Activated CD4-positive, alpha-beta T cell treated with anti-CD3 and anti-CD28 coated beads, Interleukin-2, amount 50 U/mL, for 1 hour (primary cell): ENCODE measurements at places on chromosomes 6 and 20.
A peak's percentile ranks its signal among the peaks of the same experiment; 100 is the strongest.

DNA sequence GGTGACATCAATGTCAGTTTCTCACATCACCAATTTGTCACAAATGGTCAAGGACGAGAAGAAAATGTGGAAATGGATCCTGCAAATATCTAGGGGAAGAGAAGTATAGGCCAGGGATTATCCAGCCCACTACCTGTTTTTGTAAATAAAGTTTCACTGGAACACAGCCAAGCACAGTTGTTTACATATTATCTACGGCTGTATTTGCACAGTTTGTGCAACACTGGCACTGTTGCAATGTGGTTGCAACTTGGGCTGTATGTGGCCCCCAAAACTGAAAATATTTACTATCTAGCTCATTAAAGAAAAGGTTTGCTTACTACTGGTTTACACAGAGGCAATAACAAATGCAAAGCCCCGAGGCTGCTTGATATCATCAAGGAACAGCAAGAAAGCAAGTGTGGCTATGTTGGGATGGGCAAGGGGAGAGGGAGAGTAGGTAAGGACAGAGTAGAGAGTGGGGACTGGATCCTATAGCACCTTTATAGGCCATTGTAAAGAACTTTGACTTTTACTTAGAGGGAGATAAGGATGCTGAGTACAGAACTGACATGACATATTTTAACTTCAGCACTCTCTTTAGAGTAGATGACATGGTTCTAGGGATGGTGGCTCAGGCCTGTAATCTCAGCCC is 11.8 kb upstream of the STXBP5 start:
- DNase-seq: no peak

DNA sequence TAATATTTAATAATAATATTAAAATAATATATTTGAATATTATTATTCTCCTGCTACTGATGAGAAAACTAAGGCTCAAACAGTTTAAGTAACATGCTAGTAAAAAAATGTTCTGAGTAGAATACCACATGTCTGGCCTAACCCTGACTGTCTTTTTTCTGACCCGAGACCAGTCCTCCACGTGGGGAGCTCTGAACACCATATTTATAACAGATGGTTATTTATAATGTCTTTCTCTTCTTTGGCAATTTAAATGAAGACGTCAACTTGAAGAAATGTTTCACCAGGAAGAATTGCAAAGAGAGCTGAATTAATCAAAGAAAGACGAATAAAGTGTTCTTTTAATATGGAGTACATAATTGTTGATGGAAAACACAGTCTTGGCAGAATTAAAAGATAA is 82.0 kb downstream of the SLC22A3 start:
- DNase-seq: no peak

- DNase-seq: no peak
Measured at GRCh38 chr6:10532392-10532791, 11.2 kb downstream of the GCNT2 start.

DNA sequence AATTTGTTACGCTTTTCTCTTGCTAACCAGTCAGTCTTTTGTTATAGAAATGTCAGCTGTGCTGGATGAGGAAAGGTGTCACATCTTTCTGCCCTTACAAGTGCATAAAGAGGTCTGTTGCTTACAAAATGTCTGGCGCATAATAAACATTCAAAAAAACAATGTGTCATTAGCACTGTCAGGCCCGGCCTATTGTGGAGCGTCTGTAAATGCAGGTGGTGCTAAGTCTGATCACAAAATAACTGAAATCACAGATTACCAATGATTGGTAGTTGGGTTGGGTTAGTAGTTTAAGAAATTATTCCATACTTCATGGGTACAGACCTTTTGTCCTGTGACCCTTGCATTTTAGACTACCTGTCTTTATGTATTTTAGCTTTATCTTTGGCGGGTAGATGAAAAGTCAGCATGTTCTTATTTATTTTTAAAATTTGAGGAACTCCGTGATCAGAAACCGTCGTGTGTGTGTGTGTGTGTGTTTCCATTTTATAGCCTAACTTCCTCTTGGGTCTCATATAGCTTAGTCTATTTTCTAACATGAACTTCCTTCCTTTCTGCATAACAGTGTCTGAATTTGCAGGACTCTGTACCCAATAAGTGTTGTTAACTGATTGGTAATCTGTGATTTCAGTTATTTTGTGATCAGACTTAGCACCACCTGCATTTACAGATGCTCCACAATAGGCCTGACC is 88.1 kb upstream of the IFNGR1 start:
- no peak for DNase-seq

GRCh38 chr20:2108987-2109386 is 7.4 kb downstream of the STK35 start:
- DNase-seq: no peak

GRCh38 chr6:18392346-18392877 is 5.3 kb downstream of the RNF144B start:
- no peak for DNase-seq

GRCh38 chr20:34983995-34984735 is 28.5 kb downstream of the MYH7B start:
- no peak for DNase-seq

- no peak for DNase-seq
Measured at GRCh38 chr20:60352596-60352995, 394.4 kb downstream of the CDH26 start.

DNA sequence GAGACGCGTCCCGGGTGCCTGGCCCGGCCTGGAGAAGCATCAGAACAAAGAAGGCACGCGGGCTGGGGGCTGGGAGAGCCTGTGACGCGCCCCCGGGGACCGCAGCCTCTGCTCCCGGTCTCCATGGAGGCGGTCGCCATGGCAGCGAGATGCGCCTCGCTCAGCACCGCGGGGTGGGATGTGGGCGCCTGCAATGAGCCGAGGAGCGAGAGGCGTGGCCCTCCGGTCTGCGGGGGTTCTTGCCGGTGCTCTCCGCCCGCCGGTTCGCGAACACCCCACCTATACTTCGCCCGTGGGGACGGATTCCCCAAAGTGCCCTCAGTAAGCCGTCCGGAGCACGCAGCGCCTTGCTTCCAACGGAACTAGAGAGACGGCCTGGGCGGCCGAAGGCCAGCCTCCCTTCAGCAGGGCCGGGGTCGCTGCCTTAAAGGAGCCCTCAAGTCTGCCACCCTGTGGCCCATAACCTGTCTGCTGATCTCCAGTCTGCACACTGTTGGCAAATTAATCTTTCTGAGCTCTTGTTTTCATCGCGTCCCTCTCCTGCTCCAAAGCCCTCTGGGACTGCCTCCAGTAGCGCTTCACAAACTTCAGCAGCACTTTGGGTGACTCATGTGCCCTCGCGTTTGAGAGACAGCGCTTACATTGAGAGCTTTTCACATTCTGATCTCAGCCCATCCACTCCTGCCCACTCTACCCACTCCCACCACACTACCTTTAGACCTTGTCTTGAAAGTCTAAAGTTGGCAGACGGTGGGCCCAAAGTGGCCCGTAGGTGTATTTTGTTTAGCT is 983 bp upstream of the ADISSP start:
- peak; percentile 80 for DNase-seq

DNA sequence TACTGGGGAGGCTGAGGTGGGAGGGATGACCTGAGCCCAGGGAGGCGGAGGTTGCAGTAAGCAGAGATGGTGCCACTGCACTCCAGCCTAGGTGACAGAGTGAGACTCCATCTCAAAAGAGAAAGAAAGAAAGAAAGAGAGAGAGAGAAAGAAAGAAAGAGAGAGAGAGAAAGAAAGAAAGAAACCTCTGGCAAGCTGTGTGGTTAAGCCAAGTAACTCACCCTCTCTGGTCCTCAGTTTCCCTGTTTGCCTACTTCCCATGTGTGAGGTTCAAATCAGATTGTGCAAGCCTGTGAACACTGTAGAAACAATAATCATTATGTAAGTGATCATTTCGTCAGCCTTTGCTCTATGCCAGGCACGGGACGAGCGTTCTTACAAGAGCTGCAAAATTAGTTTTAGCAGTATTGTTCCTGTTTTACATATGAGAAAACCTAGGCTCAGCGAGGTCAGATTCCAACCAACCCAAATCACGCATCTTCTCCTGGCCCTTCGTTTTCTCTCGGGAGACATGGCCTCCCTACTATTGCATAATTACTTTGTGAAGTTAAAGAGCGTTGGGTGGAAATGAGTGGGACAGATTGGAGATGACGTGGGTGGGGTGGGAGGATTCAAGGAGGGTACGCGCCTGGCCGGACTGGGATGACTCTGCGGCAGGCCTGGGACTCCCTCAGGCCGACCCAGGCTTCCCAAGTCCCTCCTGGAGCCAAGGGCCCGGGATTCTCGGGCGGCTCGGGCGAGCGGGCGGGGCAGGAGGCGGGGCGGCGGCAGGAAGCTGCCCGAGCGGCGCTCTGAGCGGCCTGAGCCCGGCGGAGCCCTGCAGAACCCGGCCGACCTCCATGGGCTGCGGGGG is at the start of gene SNX21:
SNX21 (plus strand) TSS at position 770 of the 853 bp plus-strand sequence. CDS start 121 bp downstream, outside the sequence.
- DNase-seq: no peak

GRCh38 chr20:44701118-44701857 is 13.9 kb upstream of the CCN5 start:
- DNase-seq: no peak

- no peak for DNase-seq
Measured at GRCh38 chr20:50459124-50459918, 50.9 kb upstream of the PTPN1 start.

- no peak for DNase-seq
Measured at GRCh38 chr6:112268654-112269053, 14.3 kb upstream of the LAMA4 start.

DNA sequence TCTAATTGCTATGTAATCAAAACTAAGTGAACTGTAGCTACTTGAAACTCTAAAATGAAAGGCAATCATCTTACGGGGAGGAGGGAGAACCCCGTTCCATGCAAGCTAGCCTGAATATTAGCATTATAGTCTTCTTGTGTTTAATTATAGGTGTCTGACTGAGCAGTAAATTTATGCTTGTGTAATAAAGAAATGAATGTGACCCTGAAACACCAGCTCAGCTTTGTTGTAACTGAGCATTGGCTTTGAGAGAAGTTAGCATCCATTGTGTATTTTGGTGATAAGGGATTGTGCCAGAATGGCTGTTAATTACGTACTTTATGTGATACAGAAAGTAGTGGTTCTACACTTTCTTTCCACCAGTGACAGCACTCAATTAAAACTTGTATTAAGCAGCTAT is 86.9 kb downstream of the QKI start:
- DNase-seq: no peak

GRCh38 chr6:26028746-26029569 is 58.3 kb upstream of the HFE start:
- DNase-seq: no peak

- DNase-seq: peak; percentile 23
Measured at GRCh38 chr6:32947552-32948465, 5.1 kb downstream of the HLA-DMA start.

DNA sequence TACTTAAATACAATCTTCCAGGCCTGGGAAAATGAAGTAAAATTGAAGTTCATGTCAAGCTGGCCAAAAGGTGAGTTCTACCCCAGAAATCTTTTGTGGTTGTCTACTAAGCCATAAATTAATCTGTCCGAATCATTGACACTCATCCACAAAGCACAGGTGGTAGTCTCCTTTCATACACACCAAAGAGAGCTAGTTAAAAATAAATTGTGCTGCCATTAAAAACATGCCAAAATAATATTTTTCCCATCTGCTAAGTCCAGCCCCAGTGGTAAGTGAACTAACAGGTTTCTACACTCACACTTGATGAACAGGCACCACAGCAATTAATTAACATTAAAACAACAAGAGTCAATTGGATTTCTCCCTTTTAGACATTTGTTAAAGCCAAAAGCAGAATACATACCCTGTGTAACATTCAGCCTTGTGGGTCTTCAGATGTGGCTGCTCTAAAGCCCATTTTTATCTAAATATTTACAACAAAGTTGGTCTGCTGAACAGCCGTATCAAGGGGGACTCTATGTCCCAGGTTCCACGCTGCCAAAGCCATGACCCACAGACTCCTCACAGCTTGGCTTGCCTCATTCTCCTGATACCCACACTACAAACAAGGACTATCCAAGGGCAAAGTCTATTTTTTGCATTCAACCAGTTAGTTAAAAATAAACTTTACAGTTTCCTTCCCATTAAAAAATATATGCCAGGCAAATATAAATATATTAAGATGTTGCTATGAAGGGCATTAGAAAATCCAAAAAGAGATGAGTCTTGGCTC is 490.4 kb downstream of the BMP2 start:
- DNase-seq: no peak
